H9 (cell line): ENCODE measurements at places on chromosomes 5 and 9. TPM values are rescaled to one million over a fixed set of nuclear protein-coding genes. Genes with fewer than 3 reads are reported as not detected.

DNA sequence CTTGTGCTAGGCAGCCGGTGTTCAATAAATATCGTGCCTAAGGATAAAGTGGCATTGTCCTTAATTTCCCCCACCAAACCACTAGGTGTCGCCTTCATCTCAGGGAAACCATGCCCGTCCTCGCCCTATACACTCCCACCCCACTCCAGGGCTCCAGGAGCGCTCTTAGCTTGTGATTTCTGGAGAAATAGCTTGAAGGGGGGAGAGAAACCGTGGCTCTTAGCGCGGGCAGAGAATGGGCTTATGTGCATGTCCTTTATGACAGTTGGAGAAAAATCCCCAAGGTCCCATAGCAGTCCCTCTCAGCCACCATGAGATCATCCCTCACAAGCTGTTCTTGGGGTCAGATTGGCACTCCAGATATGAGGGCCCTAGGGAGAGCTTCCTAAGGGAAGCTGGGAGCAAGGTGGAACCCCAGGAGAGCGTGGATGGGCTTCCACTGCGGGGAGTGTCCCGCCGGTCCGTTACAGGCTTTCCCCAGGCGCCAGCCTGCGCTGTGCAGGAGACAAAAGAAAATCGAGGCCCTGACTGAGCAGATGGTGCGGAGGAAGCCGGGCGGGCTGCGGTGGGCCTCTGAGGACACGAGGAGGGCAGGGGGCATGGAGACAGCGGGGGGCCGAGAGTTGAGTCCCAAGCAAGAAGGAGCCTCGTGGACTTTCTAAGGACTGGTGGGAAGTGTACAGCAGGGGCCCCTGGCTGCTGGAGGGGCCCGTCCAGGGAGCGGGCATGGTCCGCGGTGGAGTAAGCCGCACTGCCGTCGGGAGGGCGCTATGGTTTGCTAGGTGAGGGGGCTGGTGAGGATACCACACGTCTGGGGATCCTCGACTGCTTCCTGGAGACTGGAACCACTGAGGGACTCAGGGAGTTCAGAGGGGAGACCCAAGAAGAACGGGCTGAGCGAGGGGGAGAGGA, 750 bp upstream of the NPR2 start:
- H3K27me3 ChIP-seq, result no peaks in the 10 kb centered on the region
- no peak overlapping the region for H3K27ac ChIP-seq
- H3K4me1 ChIP-seq, result no peaks in the 10 kb centered on the region
- H3K4me3 ChIP-seq, result peak overlapping the region; percentile 85
- H3K36me3 ChIP-seq, result no peaks in the 10 kb centered on the region; the same call in 1 of the 3 replicates

DNA sequence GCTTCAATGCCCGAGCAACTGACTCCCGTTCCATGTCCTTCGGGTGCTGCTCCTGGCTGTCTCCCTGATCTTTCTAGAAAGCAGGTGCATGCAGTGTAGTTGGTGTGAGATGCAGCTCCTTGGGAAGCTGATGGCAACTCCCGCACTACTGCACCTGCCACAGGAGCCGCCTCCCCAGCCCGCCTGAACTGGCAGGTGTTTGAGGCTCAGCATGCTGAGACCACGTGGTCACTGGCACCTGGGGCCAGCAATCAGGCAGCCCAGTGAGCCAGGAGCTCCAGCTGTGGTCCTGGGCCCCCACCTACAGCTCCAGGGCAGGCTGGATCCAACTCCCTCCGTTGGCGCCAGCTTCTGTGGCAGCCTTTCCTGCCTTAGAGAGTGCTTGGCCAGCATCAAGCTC, 111.5 kb downstream of the ICE1 start:
- peaks cover 2% of the 10 kb centered on the region; the same call in 1 of the 2 replicates for H3K36me3 ChIP-seq
- no peak overlapping the region for H3K4me3 ChIP-seq
- no peak overlapping the region for H3K27ac ChIP-seq

GABRA1 gene
- not detected in 2 replicates for total RNA-seq

AMBP gene
- total RNA-seq, result 0.20 and 0.81 TPM in 2 replicates

GRCh38 chr9:121362813-121363621, 7.0 kb downstream of the STOM start:
- no peak for DNase-seq
- no peaks in the 10 kb centered on the region for H3K27me3 ChIP-seq
- H3K27ac ChIP-seq, result no peak overlapping the region
- no peaks in the 10 kb centered on the region for H3K4me1 ChIP-seq
- no peaks in the 10 kb centered on the region for H3K36me3 ChIP-seq
- no peak overlapping the region for H3K4me3 ChIP-seq

GRCh38 chr5:112312295-112313275, 106.5 kb downstream of the EPB41L4A start:
- H3K4me3 ChIP-seq, result no peak overlapping the region
- DNase-seq, result no peak
- H3K27ac ChIP-seq, result no peak overlapping the region
- peaks cover 4% of the 10 kb centered on the region; the same call in 1 of the 2 replicates for H3K4me1 ChIP-seq
- H3K36me3 ChIP-seq, result no peaks in the 10 kb centered on the region
- H3K27me3 ChIP-seq, result no peaks in the 10 kb centered on the region
